ENCODE measurements at places on chromosomes 11 and 22. TPM values are rescaled to one million over a fixed set of nuclear protein-coding genes. Genes with fewer than 3 reads are reported as not detected.

Gene NDUFV1
- total RNA-seq, result 254 TPM

Gene C11orf52
- 5.9 TPM for total RNA-seq

Gene FXYD6
- total RNA-seq, result 0.21 TPM

Gene KCNQ1OT1
- total RNA-seq, result 0.37 TPM

Gene LIF
- 2.5 TPM for total RNA-seq

Gene YAP1
- total RNA-seq, result 81.4 TPM

Gene ZP1
- total RNA-seq, result not detected

Gene CCDC134
- 12.6 TPM for total RNA-seq

Gene SLC22A9
- not detected for total RNA-seq

Gene FOLR2
- total RNA-seq, result not detected

Gene OR2AG2
- total RNA-seq, result 0.07 TPM
